ENCODE measurements at places on chromosomes 5 and 9.

DNA sequence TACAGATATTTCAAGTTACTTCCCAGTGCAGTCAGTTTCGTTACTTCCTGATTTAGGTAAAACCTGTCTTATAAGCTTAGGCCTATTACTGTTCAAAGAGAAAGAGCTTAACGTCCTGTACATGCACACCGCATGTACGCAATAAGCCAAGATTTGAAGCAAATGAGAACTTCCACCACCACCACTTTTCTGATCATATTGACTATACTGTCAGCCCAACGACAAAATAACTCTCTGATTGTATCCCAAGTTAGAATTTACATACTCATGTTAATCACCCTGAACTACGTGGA is 5.1 kb downstream of the NFIB start:
- no peak for DNase-seq

DNA sequence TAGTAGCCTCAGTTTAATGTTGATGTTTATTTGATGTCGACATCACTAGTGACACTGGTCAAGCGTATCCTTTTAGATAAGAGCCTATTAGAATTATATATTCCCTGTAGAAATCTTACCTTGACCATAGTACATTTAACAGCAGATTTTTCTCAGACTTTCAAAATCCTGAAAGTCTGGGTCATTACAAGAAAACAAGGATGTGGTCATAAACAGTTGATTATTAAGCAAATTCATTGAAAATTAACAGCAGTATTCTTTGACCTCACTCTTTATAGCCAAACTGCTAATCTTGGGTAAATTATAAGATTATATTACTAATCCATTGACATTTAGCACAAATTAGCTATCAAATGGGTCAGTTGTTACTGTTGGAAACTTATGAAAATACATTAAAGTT is 83.4 kb downstream of the GHR start:
- DNase-seq: no peak

DNA sequence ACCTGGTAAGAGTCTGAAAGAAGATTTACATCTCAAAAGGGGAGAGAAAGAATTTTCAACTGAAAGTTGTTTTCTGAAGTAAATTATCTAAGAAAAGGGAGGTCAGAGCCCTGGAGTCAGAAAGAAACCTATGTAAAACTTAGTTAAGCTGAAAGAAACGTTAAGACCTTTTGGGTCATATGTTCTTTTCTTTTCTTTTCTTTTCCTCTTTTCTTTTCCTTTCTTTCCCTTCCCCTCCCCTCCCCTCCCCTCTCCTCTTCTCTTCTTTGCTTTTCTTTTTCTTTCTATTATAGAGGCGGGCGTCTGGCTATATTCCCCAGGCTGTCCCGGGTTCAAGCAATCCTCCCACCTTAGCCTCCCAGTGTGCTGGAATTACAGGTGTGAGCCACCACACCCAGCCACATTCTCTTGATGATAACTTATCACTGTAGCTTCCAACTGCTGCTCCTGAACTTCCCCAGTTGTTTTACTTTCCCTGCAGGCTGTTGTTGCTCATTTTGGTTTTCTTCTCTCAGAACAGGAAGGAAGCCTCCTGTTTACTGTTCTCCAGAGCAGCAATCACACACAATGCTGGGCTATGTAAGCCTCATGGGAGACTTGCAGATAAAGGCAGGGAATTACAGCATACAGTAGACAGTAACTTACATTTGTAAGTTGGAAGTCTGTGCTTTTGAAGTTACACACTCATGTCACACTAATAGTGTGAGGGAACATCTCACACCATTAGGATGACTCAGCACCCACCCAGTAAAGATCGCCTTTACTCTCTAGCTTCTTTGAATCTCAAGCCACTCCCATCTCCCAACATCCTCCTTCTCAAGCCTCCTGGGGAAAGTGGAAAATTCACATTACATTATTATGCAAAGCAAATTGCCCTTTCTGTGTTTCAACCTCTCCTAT is 2216.6 kb upstream of the WWC1 start:
- DNase-seq: no peak

DNA sequence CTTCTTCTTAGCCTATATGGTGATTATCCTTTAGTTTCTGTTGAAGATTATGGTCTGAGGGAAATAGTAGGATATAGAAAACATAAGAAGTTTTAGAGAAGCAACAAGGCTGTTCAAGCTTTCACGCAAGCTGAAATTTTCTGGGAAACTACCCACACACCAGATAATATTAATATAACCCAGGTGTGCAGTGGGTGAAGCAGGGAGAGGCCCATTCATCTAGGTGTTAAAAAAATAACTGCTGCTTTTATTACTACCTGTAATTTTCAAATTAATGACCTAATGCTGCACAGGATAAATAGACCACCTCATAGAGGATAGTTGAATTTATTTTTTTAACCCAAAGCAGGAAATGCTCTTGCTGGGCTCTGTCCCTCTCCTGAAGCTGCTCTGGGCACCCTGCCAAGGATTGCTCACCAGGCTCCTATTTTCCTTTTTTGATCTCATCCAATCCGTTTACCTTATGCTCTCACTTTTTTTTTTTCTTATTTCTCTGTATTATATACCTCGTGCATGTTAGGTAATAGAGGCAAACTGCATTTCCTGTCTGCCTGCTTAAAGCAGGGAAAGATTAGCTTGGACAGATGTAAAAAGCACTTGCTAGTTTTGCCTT is 124.3 kb upstream of the SLC12A2 start:
- no peak for DNase-seq

- no peak for DNase-seq
Measured at GRCh38 chr9:113664181-113664875, 200.8 kb downstream of the RGS3 start.

- no peak for DNase-seq
Measured at GRCh38 chr5:88556406-88556805, 287.8 kb upstream of the TMEM161B start.

DNA sequence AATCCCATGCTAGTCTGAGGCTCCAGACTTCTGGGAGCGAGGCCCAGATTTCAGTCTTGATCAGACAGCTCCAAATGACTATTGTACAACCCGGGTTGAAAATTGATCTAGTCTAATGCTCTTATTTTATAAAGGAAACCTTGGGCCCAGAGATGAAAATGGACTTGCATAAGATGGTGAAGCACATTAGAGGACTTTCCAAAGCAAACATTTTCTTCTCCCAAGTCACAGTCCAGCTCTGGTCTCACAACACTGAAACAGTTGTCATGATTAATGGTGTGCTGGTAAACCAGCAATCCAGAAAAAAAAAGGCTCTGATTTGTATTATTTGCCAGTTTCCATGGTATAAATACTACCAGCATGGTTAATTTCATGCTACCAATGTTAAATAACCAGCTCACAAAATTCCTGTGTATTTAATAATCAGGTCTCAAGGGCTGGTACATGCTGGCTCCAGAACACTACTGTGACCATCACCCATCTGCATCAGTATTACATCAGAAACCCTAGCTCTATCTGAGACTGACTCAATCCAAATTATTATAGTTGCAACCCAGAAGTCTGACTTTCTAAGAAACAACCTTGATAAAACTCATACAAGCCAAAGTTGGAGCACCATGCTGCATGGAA is 32.5 kb upstream of the ABLIM3 start:
- DNase-seq: no peak

DNA sequence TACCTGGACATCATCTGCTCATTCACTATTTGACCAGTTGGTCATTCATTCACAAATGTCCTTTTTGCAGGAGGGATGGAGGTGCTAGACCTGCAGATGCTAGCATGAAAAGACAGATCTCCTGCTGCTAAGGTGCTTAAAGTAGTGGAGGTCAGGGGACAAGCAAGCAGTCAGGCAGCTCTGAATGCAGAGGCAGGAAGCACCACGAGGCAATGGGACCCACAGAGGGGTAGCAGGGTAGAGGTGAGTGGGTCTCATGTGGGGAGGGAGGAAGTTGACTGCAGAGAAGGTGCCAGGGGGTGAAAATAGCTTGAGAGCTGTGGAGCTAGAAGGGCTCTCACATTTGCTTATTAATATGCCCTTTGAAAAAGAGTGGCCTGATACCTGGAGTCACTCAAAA is 25.2 kb downstream of the FXN start:
- DNase-seq: no peak

GRCh38 chr5:112996830-112997374 is 20.3 kb downstream of the DCP2 start:
- no peak for DNase-seq

DNA sequence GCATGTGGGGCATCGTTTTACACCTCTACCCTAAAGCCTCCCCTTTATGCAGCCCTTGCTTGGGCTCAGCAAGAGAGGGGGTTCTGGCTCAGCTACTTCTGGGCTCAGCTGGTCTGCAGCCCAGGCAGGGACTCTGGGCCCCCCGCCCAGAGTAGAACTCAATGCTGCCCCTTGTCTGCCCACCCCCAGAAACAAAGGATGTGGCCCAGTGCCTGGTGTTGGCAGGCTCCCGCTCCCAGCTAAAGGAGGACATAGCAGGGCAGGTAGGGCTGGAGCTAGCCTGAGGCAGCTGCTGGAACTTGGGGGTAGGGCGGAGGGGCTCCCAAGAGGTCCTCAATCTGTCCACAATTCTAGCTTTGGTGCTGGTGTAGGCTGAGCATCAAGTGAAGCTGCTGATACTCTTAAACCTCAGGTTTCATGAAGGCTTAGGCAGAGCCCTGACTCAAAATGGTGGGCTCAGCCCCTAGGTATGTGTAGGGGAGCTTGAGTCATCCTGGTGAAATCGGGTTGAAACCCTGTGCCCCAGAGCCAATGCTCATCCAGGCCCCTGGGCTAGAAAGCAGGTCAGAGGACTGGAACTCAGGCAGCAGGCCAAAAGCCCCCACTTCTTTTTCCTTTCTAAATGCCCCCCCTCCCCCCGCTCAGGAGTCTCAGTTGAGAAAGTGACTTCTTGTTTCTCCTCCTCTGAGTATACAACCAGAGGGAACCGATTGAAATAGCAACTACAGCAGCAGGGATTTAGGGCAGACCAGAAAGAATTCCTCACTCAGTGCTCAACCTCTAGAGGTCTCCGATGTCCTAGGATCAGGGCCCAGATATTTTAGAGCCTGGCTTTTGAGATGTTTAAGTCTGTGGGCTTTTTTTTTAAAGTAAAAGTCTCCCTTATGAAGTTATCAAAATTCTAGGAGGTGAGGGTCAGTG is 11.4 kb downstream of the PSD2 start:
- DNase-seq: no peak

GRCh38 chr5:39740404-39740803 is 315.6 kb upstream of the DAB2 start:
- no peak for DNase-seq

GRCh38 chr9:33017283-33018041 is 7.6 kb upstream of the DNAJA1 start:
- no peak for DNase-seq

DNA sequence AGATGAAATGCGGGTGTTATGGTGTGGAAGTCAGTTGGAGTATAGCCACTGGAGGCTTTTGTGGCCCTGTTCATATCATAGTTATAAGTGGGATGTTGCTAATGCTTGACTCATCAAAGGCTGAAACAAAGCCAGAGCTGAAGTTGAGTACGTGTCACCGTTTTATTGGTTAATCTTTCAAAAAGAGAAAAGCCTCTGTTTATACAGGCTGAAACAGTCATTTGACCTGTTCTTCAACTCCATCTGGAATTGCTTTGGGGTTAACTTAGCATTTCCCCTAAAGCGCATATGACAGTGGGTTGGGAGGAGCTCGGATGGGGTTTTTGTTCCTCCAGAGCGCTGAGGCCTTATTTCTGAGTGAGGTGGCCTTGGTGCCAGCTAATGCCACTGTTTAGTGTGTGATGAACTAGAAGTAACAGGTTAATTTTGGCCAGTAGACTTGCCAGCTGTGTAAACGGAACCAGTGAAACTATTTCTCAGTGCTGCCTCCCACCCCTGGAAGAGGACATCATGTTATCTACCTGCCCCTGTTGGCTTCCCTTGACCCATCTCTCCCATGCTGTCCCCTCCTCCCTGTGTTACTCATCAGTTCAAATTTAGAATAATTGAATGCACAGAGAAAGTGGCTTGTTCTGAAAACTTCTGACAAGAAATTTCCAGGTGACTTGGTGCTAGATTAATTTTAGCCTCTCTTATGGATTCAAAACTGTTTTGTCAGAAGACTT is 34.2 kb downstream of the MTAP start:
- DNase-seq: no peak

DNA sequence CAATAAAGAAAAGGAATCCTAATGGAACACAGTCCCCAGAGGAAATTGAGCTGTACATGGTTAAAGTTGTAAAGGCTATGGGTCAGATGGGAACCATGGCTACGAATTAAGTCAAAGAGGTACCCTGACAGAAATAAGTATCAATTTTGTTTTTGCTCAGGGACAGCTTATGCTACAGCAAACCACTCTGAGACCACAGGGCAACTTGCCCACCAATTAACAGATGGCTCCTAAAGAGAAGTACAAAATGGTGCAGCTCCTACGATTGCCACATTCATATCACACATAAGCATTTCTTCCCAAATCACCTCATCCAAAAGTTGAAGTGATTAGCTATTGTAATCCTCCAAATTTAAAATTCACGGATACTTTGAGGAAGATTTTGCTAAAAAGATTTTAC is 83.0 kb downstream of the ELAVL2 start:
- no peak for DNase-seq

DNA sequence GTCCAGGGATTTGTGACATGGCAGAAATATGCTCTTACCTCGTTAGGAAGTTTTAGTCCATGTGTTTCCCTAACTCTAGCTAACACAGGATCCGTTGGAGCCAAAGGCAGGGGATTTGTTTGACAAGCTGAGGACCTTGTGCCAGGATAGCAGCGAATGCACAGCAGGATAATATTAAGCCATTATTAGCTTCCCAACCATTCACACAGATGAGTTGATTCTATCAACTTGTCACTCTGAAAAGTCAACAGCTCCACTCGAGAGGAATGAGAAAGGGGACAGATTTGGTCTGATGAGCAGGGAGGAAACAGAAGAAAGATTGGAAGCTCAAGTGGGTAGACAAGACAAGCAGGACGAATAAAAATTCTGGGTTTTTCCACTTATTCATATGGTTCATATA is 106.2 kb downstream of the FSTL4 start:
- no peak for DNase-seq

- DNase-seq: no peak
Measured at GRCh38 chr5:111820072-111820471, 63.1 kb upstream of the NREP start.

DNA sequence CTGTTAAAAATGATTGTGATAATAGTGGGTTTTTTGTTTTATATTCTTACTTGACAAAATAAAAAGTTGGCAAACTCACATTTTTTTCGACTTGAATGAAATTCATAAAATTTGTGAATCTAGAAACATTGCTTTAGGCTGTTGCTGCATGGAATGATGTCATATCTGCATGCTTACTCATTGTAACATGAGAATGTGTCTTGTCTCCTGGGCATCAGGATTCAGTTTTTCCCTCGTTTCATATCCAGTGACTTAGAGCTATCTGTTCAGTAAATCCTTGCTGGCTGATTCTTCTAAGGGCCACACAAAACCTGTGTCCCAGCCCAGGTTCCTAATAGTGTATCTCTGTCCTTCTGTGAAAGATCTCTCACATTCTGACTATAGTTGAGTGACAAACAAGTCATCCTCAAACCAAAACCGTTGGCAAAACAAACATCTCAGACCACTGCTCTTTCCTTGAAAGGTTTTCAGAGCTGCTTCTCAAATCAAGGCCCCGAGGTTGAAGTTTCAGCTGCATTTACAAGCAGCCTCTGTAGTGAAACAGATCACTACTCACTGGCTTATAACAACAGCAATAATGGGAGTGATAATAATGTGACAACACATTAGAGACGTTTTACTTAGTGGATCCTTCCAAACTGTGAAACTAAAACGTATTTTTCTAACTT is 95.0 kb downstream of the NPR3 start:
- DNase-seq: no peak
